ENCODE measurements at places on chromosomes 4 and X. TPM values are rescaled to one million over a fixed set of nuclear protein-coding genes. Genes with fewer than 3 reads are reported as not detected.

The L1CAM gene
- 0.16 TPM for polyA plus RNA-seq

The ANXA3 gene
- not detected for polyA plus RNA-seq

The FRG2 gene
- not detected for polyA plus RNA-seq

The CT83 gene
- polyA plus RNA-seq = not detected

DNA sequence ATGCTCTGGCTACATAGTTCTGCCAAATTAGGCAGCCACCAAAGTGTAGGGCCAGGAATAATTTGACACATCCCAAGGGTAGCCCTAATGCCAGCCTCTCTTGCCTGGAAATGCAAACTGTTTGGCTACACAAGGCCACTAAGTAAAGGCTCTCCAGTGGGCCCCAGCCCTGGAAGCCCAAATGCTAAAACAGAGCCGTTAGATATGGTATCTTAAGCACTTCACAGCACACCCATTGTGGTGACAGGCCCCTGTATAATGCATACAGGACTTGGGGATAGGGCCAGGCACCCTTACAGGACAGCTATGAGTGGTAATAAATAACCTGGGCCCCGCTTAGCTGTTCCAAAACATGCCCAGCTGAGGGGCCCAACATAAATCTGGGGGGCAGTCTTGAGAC lies 623.9 kb downstream of the BCOR start:
- DNase-seq = no peak
- H3K4me3 ChIP-seq = no peak overlapping the region
- H3K27me3 ChIP-seq = no peaks in the 10 kb centered on the region
- H3K4me1 ChIP-seq = no peaks in the 10 kb centered on the region
- H3K27ac ChIP-seq = no peak overlapping the region
- H3K36me3 ChIP-seq = no peaks in the 10 kb centered on the region

- no peaks in the 10 kb centered on the region for H3K4me1 ChIP-seq
- H3K27ac ChIP-seq = no peak overlapping the region
- H3K27me3 ChIP-seq = no peaks in the 10 kb centered on the region
- H3K36me3 ChIP-seq = no peaks in the 10 kb centered on the region
Observed at GRCh38 chrX:12360383-12360782, 222.1 kb downstream of the FRMPD4 start.

GRCh38 chrX:10015723-10016518 lies 48.8 kb downstream of the CLDN34 start:
- H3K36me3 ChIP-seq = no peaks in the 10 kb centered on the region
- H3K4me1 ChIP-seq = peaks cover 6% of the 10 kb centered on the region
- H3K4me3 ChIP-seq = no peak overlapping the region
- no peak for DNase-seq

- no peak overlapping the region for H3K4me3 ChIP-seq
- no peaks in the 10 kb centered on the region for H3K27me3 ChIP-seq
- H3K36me3 ChIP-seq = no peaks in the 10 kb centered on the region
- DNase-seq = no peak
Observed at GRCh38 chrX:153578200-153578835, 20.6 kb downstream of the CCNQ start.

DNA sequence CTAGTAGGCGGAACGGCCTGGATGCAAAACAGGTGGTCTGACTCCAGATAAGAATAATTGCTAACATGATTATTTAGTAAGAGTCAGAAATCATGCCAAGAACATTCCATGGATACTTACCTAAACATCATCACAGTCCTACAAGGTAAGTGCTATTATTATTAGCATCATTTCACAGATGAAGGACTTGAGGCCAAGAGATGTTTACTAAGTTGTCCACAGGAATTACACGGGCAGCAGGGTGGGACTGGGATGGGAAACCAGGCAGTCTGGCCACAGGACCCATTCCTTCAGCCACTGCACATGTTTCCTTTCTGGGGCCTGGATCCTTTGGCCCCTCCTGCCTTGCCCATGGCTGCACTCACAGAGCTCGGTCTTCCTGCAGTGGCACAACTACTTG lies 48.3 kb downstream of the ANAPC4 start:
- no peaks in the 10 kb centered on the region for H3K36me3 ChIP-seq
- no peaks in the 10 kb centered on the region for H3K27me3 ChIP-seq
- no peak overlapping the region for H3K27ac ChIP-seq
- DNase-seq = no peak

- no peaks in the 10 kb centered on the region for H3K4me1 ChIP-seq
- no peak overlapping the region for H3K4me3 ChIP-seq
- DNase-seq = no peak
- no peaks in the 10 kb centered on the region for H3K36me3 ChIP-seq
- no peak overlapping the region for H3K27ac ChIP-seq
Observed at GRCh38 chrX:123311486-123311885, 127.4 kb downstream of the GRIA3 start.

DNA sequence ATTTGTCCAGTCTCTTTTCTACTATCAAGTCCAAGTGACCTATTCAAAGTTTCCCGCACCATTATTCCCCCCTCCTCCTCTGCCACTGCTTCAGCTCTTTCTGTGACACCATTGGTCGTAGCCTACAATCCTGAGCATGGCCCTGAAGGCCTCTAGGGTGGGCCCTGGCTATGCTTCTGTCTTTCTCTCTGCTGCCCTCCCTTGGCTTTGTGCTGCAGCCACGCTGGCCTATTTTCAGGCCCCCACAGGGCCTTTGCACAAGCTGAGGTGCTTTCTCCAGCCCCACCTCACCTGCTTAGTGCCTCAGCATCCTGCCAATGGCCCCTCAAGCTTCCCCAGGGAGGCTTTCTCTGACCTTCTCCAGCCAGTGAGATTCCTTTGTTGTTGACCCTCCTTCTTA lies 156.5 kb downstream of the NHS start:
- H3K27me3 ChIP-seq = no peaks in the 10 kb centered on the region
- H3K4me3 ChIP-seq = no peak overlapping the region
- no peak for DNase-seq
- no peaks in the 10 kb centered on the region for H3K36me3 ChIP-seq
- H3K27ac ChIP-seq = no peak overlapping the region

DNA sequence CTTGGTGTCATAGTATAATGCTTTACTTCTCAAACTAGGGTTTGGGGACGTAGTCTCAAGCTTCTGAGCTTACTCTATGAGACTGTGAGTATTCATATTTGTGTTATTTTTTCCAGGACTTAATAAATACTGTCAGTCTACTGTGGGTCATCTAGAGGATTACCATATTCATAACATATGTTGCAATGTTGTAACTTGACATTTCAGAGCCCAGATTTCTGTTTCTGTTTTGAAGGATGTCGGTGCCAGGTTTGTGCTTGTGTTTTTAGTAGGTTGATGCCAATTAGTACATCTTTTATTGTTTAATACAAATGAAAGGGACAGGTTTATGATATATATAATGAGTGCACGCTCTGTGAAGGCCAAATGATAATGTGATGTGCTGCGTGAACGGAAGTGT lies 69.6 kb downstream of the SPANXN4 start:
- H3K36me3 ChIP-seq = no peaks in the 10 kb centered on the region
- H3K4me1 ChIP-seq = no peaks in the 10 kb centered on the region
- DNase-seq = no peak
- H3K27ac ChIP-seq = no peak overlapping the region

DNA sequence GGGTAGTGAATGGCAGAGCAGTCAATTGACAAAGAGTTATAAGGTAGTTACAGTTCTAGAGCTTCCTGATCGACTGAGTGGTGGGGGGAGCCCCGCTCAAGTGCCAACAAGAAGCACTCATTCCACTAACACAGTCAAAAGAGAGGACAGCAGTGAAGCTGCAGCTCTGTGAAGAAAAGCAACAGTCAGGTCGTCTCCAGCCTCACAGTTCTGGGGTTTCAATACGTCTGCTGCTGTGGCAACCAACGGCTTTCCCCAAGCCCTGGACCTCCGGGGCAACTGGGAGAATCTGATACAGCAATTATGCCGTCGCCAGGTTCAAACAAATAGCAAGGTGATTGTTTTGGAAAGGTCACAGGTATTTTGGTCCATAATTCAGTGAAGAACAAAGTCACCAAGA lies 30.8 kb downstream of the GPM6B start:
- H3K27me3 ChIP-seq = no peaks in the 10 kb centered on the region
- no peaks in the 10 kb centered on the region for H3K4me1 ChIP-seq
- no peak overlapping the region for H3K27ac ChIP-seq
- DNase-seq = no peak
- H3K36me3 ChIP-seq = no peaks in the 10 kb centered on the region

DNA sequence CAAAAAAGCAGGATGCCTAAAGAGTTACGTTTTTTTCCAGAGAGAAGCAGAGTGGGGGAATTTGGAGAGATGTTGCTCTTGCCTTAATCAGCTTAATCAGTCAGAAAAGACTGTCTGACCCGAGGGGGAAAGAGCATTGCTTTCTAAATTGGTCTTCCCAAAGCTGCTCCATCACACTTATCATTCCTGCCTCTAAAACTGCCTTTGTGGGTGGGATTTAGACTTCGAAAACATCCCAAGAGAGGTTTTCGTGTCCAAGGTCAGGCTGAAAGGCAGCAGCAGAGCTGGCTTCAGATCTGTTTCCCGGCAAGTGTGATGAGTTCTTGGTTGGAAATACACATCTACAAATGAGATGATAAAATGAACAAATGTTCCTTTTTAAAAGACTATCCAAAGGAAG lies 155.2 kb downstream of the SH2D1A start:
- no peaks in the 10 kb centered on the region for H3K4me1 ChIP-seq
- no peaks in the 10 kb centered on the region for H3K27me3 ChIP-seq
- no peaks in the 10 kb centered on the region for H3K36me3 ChIP-seq
- no peak for DNase-seq
- no peak overlapping the region for H3K4me3 ChIP-seq
- no peak overlapping the region for H3K27ac ChIP-seq

DNA sequence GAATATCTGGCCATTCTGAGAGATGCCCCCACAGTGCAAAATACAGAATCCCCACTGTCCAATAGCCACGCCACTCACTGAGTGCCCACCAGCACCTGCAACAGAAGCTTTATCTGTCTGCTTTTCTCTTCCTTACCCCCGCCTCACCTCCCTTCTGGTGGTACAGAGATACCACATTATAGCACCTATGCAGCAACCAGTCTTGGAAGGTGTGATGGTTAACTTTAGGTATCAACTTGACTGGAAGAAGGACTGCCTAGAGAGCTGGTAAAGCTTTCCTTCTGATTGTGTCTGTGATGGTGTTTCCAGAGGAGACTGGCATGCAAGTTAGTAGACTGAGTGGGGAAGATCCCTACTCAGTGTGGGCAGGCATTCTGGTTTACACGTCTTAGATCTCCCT lies 61.8 kb upstream of the TXK start:
- H3K27ac ChIP-seq = no peak overlapping the region
- no peaks in the 10 kb centered on the region for H3K27me3 ChIP-seq
- H3K36me3 ChIP-seq = no peaks in the 10 kb centered on the region
- DNase-seq = no peak
- H3K4me3 ChIP-seq = no peak overlapping the region

DNA sequence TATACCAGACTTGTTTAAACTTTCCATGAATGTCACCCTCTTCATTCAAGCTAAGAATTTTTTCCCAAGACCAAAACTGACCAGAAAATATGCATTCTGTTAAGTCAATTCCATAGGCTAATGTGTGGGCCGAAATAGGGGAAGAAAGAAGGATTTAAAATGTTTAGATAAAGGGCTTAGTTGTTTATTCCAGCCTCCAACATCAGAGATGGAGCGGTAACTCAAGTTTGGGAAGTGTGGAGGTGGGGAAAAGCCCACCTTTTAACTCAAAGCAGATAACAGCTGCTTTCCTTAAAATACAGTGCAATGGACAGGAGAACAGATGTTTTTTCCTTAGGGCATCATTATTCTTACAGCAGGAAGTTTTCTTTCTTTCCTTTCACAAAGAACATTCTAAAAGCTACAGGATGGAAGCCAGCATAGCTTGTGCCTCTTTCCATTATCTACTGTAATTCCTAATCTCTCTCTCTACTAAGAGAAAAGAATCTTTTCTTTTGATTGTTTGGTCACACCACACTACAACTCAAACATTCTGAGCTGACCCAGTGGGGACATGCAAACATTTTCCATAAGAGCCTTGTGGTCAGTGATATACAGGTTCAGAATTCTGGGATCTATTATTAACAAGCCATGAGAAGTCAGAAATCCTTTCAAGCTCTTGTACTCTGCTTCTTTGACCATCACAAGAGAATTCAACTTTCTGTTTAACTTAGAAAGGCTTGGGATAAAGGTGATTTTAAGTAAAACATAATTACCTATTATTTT lies 101.6 kb downstream of the PDE5A start:
- H3K36me3 ChIP-seq = no peaks in the 10 kb centered on the region
- no peak overlapping the region for H3K27ac ChIP-seq
- DNase-seq = no peak
- H3K4me1 ChIP-seq = no peaks in the 10 kb centered on the region
- H3K4me3 ChIP-seq = no peak overlapping the region

DNA sequence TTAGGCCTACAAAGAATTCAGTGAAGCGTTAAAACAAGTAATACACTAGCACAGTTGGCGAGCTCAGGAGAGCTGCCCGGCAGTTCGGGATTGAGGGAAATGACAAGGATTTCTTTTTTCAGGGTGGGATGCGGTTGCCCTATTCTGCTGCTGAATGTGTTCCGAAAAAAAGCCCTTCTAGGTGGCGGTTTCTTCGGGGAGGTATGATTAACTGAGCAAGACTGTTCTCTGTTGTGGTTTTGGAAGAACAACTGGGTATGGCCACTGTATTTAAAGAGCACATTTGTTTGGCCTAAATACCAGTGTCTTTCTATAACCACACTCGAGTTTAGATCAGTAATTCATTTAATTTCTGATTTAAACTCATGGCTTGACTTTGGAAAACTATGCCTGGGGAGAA lies 459.7 kb upstream of the FAT1 start:
- no peak for DNase-seq
- H3K4me1 ChIP-seq = no peaks in the 10 kb centered on the region
- H3K36me3 ChIP-seq = no peaks in the 10 kb centered on the region
- no peaks in the 10 kb centered on the region for H3K27me3 ChIP-seq

DNA sequence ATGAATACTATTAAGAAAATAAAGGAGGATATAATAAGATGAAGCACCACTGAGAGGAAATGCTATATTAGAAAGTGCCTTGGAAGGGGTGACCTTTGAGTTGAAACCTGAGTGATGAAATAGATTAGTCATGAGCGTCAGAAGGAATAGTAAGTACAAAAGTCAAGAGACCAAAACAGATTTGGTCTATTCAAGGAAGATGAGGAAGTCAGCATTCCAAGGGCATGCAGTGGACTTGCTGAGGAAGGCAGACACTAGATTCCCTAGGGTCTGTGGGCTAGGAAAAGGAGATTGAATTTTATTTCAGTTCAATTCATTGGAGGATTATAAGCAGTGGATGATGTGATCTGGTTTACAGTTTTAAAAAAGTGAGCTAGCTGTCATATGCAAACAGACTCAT lies 73.0 kb upstream of the WDFY3 start:
- H3K27me3 ChIP-seq = no peaks in the 10 kb centered on the region
- H3K27ac ChIP-seq = no peak overlapping the region
- no peak overlapping the region for H3K4me3 ChIP-seq
- H3K36me3 ChIP-seq = no peaks in the 10 kb centered on the region
- H3K4me1 ChIP-seq = no peaks in the 10 kb centered on the region

GRCh38 chr4:190121759-190122158 lies 51.8 kb upstream of the DUX4 start:
- DNase-seq = no peak
- H3K36me3 ChIP-seq = no peaks in the 10 kb centered on the region
- no peaks in the 10 kb centered on the region for H3K4me1 ChIP-seq
- no peaks in the 10 kb centered on the region for H3K27me3 ChIP-seq

- no peaks in the 10 kb centered on the region for H3K27me3 ChIP-seq
- no peak for DNase-seq
- no peak overlapping the region for H3K4me3 ChIP-seq
- no peaks in the 10 kb centered on the region for H3K36me3 ChIP-seq
Observed at GRCh38 chrX:135740681-135741149, 27.3 kb downstream of the CT45A1 start.

GRCh38 chr4:38509551-38509950 lies 154.4 kb upstream of the KLF3 start:
- peak; percentile 79 for DNase-seq
- H3K27me3 ChIP-seq = no peaks in the 10 kb centered on the region
- H3K27ac ChIP-seq = peak overlapping the region; percentile 74
- H3K4me1 ChIP-seq = peaks cover 64% of the 10 kb centered on the region
- H3K4me3 ChIP-seq = peak overlapping the region; percentile 61
